ENCODE measurements at places on chromosomes 6 and 20.

GRCh38 chr6:44652547-44652946 lies 265.0 kb downstream of the CDC5L start:
- no peak for DNase-seq

DNA sequence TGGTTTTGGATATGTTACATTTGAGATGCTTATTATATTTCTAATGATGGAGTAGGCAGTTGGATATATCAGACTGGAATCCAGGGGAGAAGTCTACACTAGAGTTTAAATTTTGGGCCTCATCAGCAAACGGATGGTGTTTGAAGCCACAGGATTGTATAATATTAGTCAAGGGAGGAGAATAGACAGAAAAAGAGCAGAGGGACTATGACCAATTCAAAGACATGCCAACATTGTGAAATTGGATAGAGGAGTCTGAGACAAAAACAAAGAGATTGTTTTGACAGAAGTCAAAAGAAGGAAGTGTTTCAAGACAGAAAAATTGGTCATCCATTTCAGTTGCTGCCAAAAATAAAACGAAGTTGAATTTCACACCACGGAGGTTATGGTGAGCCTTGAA lies 66.5 kb downstream of the NOX3 start:
- no peak for DNase-seq

DNA sequence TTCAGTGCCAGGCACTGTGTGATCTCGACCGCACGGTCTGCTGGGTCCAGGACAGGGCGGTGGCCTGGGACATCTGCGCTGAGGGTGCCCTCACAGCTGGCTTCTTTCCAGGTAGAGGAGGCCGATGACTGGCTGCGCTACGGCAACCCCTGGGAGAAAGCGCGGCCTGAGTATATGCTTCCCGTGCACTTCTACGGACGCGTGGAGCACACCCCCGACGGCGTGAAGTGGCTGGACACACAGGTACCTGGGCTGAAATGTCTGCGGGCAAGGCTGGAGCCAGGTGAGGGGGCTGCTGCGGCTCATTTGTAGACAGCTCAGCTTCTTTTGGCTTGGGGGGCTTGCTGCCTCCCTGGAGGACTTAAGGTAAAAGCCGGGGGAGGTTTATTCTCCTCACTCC lies 26.6 kb downstream of the PYGB start:
- DNase-seq: no peak

GRCh38 chr20:51607170-51607569 lies 64.7 kb upstream of the NFATC2 start:
- DNase-seq: no peak

DNA sequence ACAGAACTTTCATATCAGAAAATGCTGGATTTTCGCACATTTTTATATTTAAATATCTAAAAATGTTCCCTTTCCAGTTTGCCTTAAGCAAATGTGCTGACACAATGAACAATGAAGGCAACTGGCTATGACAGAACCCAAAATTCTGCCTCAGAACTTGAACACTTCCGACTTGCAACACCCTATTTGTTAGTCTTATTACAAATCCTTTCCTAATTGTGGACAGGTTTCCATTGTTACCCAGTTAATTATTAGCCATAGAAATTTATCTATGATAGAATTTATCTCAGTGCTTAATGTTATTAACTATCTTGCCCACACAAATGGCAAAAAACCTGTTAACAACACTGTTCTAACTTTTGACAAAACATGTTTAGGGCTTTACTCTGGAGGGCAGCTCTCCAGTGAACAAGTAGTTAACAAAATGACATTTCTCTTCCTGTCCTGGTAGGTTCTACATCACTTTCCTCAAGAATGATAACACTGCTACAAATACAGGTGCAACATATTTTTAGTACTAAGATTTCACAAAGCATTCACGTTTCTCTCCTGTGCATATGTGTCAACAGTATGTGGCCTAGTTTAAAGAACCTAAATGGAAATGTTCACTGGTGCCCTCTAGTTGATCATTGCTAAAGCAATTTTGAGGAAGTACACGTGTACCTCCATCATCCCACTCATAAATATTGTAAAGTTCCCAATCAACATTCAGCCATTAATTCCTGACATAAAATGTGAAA lies 58.4 kb downstream of the HIVEP2 start:
- DNase-seq: no peak

DNA sequence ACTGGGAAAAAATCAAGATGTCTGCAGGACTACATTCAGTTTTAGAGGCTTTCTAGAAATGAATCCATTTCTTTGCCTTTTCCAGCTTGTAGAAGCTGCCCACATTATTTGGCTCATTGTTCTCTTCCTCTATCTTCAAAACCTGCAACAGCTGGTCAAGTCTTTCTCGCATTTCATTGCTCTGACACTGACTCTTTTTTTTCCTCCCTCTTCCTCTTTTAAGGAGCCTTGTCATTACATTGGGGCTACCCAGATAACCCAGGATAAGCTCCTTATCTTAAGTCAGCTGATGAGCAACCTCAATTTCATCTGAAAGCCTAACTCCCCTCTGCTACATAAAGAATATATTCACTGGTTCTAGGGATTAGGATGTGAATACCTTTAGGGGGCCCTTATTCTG lies 53.2 kb upstream of the CEP162 start:
- DNase-seq: no peak

DNA sequence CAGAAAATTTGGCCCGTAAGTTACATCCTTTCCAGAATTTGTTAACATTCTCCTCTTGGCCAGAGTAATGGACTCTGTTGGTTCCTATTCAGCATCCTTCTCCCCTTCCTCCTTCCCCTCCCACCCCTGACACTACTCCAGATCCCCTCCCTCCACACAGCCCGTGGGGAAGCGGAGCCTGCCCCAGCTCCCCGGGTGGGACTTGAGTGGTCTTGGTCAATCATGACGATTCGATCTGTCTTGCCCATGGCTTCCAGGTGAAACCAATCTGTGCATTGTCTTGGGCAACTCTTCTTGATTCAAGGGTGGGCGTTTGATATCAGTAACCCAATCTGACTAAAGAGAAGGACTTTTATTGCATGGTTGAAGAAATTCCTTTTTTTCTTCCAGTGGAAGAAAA lies 143.9 kb downstream of the ANKRD60 start:
- no peak for DNase-seq

- no peak for DNase-seq
These were observed 1.4 kb downstream of the PCED1A start for GRCh38 chr20:2838847-2839671.

DNA sequence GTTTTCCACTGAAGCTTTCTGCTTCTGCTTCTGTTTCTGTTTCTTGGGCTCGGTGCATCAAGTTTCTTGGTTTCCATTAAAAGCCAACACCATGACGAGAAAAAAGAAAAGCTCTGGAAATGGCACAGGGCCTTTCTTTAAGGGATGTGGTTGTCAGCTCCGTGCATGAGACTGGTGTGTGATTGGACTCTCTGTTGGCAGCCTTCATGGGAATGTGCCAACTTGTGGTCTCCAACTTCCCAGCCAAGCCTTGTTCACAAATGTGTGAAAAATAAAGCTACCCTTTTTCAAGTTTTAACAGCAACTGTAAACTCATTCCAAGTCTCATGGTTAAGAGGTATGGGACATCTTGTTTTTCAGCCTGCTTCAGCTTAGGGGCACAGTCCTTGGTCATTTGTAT lies 68.7 kb upstream of the CST7 start:
- DNase-seq: no peak

- DNase-seq: no peak
These were observed 11.4 kb downstream of the ZC3H12D start for GRCh38 chr6:149473080-149474052.

- no peak for DNase-seq
These were observed 123.2 kb upstream of the TMEM170B start for GRCh38 chr6:11414176-11414963.

GRCh38 chr6:51855310-51856082 lies 231.9 kb downstream of the PKHD1 start:
- DNase-seq: peak; percentile 55

DNA sequence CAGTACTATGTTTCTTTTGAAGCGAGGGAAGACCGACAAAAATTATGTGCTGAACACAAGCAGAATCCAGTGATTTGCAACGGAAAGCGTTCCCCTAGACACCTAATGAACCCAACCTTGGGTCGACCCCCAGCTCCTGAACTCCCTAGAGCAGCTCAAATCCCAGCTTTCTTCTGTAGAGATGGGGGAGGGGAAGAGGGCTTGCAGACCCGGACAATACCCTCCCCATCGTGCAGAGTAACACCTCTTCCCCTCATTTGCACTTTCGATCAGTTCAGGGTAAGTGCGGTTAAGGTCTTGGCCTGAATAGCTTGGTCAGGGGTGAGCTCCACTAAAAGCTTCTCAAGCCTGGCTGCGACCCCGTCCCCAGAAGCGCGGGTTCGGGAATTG lies 404 bp downstream of the CEP162 start:
- DNase-seq: no peak

- no peak for DNase-seq
These were observed 212.2 kb downstream of the TBC1D7 start for GRCh38 chr6:13116155-13116554.

- peak; percentile 4 for DNase-seq
These were observed 139.9 kb downstream of the COL9A1 start for GRCh38 chr6:70162972-70163371.

DNA sequence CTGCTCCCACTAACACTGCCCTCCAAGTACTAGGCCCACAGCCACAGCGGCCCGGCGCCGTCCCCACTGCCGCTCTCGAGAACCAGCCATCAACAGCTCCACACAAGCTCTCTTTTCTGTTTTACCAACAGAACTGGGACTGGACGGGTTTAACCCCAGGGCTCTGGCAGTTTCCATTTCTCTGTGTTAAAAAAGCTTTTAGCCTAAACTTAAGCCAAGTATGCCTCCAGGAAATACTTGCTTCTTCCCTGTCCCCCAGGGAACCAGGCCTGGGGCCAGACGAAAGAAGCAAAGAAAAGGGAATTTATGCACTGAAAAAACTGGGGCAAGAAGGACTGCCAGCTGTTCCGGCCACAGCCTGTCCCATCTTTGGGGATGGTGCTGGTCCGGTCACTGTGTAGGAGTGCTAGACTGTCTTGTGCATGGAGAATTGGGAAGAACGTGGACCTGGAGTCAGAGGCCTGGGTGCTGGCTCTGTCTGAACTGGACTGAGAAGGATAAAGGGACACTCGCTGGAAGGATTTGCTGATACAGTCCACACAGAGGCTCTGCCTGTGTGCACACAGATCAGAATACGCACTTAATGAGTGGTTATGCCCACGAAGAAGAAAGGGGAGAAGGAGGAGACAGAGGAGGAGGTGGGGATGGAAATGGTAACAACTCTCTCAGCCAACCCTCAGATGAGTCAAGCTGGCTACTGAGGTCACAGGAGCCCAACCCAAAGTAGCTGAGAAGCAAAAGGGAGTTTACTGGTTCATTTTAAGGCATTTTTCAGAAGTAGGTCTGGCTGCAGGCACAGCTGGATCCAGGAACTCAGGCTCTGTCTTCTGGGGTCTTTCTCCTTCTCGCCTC lies 254.4 kb upstream of the PMEPA1 start:
- no peak for DNase-seq

GRCh38 chr6:104843229-104843628 lies 16.5 kb downstream of the HACE1 start:
- no peak for DNase-seq

DNA sequence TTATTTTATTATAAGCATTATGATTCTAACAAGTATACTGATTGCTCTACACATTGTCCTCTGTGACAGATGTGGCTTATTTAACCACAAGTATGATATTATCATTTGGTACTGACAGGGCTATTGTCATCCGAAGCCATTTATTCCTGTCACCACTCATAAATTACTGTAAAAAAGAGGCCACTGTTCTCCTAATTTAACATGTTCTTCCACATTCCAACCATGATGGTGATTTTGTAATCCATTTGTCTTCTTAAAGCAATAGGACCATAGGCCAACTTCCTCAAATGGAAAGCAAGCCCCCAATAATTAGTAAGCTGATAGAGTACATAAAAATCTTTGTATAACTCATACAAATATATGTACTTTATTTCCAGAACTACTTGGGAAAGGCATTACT lies 50.6 kb downstream of the FUT9 start:
- DNase-seq: no peak

DNA sequence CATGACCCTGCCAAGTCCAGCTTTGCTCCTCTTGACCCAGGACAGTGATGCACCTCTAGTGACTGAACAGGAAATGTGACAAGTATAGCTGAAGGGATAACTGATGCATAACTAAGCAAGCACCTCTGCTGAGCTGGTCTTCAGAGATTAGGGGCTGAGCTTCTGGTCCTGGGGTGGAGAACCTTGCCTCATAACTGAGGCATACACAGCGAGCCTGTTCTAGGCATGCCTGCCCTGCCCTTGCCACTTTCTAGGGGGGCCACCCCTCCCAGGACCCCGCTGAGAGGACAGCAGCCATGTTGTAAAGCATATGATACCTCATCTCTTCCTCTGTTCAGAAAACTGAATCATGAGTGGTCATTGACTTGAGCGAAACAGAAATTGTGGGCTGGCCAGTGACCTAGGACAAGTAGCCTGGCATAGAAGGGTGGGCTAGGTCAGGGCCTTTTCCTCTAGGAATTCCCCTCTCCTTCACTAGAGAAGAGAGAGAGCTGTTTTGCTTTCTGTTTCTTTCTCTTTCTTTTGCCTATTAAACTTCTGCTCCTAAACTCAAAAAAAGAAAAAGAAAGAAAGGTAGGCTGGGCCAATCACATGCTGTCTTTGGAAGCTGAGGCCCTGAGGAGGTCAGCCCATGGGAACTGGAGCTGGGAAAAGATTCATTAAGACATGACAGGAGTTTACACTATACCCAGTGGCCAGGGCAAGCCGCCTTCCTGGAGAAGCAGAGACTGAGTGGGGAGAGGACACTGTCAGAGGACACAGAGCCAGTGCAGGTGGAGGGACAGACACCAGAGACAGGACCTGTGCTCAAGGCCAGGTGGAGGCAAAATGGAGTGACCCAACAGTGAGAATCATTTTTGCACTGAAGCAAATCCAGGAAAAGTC lies 23.1 kb downstream of the ALDH5A1 start:
- DNase-seq: no peak

Data from hematopoietic multipotent progenitor cell treated with erythropoietin and hydrocortisone succinate and interleukin-3 and kit ligand, for 15 days (in vitro differentiated cells).